ENCODE measurements at places on chromosomes 11 and 22. TPM values are rescaled to one million over a fixed set of nuclear protein-coding genes. Genes with fewer than 3 reads are reported as not detected.

Gene ANKK1
- total RNA-seq: 0.43 TPM

Gene WEE1
- 54.9 TPM for total RNA-seq

Gene CYP2D6
- total RNA-seq: 2.4 TPM

Gene APOL4
- 4.2 TPM for total RNA-seq

Gene PLAAT4
- total RNA-seq: 1.0 TPM

Gene SLC22A25
- total RNA-seq: not detected

Gene ZNF215
- total RNA-seq: 0.26 TPM

Gene JHY
- 4.2 TPM for total RNA-seq

Gene PICALM
- 174 TPM for total RNA-seq

Gene CYTH4
- not detected for total RNA-seq

Gene KREMEN1
- total RNA-seq: 4.2 TPM

Gene KCTD14
- 0.45 TPM for total RNA-seq

Gene NRGN
- 43.8 TPM for total RNA-seq

Gene RBM14
- total RNA-seq: 152 TPM

Gene PHF21B
- 13.2 TPM for total RNA-seq

Gene RCN1
- 412 TPM for total RNA-seq

Gene MN1
- 8.4 TPM for total RNA-seq

Gene MS4A12
- not detected for total RNA-seq

Gene CASP1
- total RNA-seq: 8.5 TPM

Gene JRKL
- total RNA-seq: 11.0 TPM
